Ovary (tissue), 10 donors: ENCODE measurements at places on chromosomes 5 and 9.

DNA sequence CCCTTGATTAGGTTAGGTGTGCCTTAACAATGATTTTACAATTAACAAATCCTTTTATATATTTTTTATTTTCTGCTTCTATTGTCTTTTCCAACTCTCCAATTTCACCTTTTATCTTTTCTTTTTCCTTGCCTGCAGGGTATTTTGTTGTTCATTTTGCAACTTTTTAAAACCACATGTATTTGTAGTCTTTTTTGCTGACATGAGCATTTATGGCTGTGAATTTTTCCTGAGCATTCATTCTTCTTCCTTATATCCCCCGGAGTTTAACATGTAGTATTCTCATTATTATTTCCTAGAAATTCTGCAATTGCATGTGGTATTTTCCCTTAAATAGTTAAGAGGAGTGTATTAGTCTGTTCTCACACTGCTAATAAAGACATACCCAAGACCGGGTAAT is 41.6 kb downstream of the FAM81B start:
- DNase-seq = no peak

GRCh38 chr9:118782790-118783463 is 586.3 kb downstream of the BRINP1 start:
- DNase-seq = no peak

DNA sequence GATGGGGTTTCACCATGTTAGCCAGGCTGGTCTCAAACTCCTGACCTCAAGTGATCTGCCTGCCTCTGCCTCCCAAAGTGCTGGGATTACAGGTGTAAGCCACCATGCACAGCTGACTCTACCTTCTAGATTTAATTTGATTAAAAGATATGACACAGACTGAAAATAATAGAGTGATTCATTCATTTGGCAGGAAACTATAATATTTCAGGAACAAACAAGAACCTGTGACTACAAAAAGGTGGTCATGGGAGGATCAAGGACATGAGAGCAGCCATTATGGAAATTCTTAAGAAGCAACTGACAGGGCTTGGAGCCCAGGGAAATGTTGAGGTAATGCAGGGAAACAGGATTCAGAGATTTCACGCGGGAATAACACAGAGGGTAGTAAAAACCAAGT is 265.5 kb upstream of the DAP start:
- DNase-seq = no peak

DNA sequence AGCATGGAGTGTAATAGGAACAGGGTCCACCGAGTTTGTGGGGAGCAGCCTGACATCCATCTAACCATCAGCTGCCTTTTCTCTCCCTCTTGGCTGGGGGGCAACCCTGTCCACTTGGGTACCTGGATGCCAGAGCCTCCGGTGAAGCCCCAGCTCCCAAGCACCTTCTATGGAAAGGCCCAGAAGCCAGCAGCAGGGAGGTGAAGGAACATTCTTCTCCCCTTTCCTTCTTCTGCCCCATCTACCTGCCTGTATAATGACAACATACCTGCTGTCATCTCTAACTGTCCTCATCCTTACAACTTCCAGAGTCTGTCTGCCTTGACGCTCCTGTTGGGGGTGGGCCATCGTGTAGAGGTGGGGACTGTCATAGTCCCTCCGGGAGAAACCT is 33.1 kb downstream of the THBS4 start:
- no peak for DNase-seq

GRCh38 chr5:94243612-94244011 is 374.8 kb downstream of the KIAA0825 start:
- no peak for DNase-seq

DNA sequence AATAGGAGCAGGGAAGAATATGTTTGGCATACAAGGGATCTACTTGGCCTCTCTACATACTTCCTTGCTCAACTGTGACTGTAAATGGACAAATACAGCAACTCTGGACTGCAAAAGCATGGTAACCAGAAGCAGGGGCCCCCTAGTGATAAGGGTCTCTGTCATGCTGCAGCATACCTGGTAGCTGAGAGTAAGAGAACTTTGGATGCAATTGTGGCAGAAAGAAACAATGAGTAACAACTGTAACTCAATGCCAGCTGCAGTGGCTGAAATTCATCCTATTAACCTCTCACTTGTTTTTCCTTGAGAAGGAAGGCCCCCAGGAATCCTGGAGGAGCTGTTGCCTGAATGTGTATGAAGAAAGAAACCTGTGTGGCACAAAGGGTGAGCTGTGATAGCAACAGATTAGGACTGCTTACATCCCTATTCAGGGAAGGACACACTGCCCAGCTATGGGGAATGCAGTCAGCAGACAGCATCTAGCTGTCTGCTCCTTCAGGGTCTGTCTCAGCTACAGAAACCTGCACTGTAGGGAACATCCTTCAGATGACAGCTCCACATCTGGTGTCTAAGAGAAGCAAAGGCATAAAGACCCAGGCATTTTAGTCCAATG is 468.1 kb upstream of the ACTBL2 start:
- DNase-seq = no peak

DNA sequence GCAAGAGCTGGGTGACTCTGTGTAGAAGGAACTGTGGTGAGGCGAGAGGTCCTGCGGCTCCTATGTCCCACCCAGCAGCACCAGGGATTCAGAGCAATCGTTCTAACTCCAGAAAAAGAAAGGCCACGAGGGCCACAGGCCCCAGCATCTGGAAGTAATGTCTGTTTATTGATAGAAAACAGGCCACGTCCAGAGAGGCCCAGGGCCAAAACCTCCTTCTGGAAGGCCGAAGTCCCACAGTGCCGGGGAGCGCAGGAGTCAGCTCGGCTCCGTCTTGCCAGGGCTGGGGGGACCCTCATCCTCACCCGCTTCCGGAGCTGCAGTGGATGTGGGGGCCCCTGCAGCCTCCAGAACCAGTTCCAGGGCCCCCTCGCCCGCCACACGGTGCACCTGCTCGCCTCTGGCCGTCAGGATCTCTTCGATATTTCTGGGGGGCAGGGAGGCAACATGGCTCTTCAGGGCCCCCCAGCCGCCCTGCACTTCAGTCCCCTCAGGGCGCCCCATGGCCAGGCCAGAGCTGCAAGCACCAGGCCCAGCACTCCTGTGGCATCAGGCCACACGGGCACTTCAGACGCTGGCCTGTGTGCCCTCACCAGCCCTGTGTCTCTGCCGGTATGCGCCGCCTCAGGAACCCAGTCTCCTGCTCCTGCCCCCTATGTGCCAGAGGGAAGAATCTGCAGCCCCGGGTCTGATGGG is 1.6 kb downstream of the DNLZ start:
- DNase-seq = no peak

GRCh38 chr5:166058660-166059059 is 2232.8 kb upstream of the WWC1 start:
- DNase-seq = no peak

DNA sequence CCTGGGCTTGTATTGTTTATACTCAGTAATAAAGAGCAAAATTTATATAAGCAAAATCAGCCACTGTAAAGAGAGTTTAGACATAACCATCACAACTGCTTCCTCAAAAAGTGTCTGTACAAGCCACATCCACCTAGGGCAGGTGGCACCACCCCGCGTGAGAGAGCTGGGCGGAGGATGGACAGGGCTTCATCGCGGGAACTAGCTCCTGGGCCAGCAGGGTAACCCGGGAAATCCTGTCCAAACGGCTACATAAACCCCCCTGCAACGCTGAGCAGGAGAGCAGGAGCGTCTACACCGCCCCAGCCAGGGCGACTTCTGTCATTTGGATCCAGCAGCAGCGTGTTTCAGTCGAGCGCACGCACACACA is 1.3 kb downstream of the SLC6A3 start:
- DNase-seq = no peak

DNA sequence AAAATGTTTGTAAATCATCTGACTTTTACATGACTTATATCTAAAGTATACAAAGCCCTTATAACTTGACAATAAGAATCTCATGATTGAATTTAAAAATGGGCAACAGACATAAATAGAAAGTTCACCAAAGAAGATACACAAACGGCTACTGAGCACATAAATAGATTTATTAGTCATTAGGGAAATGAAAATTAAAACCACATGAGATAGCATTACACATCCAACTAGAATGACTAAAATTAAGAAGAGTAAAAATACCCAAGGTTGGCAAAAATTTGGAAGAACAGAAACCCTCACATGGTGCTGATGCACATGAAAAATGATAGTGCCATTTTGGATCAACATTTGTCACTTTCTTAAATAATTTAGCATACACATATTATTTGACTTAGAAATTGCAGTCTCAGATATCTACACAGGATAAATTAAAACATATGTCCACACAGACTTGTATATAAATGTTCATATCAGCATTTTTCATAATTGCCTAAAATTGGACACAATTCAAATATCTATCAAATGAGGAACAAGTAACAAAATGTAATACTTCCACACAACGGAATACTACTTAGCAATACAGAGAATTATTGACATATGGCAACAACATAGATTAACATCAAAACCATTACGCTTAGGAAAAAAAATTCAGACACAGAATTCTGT is 359.1 kb upstream of the DAB2 start:
- DNase-seq = no peak

- DNase-seq = no peak
Measured at GRCh38 chr9:70322096-70322495, 63.3 kb downstream of the SMC5 start.

DNA sequence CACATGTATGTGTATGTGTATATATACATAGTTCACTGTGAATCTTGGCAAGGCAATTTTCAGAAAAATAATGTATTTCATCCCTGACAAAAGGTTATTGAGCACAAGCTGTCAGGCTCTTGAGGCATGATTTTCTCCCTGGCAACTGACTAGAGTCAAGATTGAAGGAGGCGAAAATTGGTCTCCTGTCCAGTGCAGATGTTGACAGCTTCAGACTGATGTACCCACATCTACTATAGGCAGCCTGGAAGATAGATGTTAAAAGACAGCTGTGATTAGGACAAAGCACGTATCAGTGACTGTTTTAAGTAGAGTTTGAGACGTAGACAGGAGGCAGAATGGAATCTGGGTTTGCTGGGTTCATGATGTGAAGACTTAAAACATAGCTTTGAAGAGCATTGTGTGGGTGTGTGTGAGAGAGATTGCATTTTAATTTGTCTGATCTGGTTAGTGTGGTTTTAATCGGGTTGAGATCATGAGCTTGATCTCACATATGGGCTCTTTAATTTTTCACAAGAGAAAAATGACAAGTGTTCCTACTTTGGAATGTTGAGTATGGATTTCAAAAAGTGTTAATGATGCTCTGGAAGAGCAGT is 39.1 kb downstream of the CTNNA1 start:
- DNase-seq = no peak

DNA sequence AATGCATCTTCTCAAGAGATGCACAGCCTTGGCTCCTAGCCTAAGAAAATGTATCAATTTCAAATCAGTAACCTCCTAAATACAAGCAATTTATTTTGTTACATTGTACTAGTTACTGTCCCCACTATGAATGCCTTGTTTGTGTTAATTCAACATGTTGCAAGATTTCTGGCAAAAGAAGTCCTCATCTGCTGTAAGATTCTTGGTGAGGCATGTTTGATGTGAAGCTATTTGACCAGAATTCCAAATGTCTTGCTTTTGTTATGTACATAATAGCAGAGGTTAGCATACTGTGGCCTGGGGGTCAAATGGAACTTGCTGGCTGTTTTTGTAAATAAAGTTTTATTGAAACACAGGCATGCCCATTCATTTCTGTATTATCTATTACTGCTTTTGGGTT is 1023.1 kb upstream of the WWC1 start:
- no peak for DNase-seq

DNA sequence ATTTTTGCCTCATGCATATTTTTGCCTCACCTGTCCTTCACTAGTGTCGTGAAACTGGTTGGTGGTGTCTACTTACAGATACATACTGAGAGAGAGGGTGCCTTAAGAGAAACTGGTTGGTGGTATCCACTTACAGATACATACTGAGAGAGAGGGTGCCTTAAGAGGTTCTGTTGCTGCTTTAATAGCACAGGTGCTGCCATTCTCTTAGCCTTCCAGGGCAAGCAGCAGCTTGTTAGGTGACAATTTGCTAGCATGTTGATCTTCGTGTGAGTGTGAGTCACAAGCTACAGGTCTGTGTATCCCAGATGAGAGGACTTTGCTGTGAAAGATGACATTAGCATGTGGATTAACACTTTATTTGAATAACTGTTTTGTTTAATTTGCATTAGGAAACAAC is 1.4 kb downstream of the PTTG1 start:
- no peak for DNase-seq

- DNase-seq = peak; percentile 70
Measured at GRCh38 chr9:109115931-109116526, 3.7 kb downstream of the TMEM245 start.

GRCh38 chr5:19497229-19497815 is 490.7 kb downstream of the CDH18 start:
- no peak for DNase-seq

DNA sequence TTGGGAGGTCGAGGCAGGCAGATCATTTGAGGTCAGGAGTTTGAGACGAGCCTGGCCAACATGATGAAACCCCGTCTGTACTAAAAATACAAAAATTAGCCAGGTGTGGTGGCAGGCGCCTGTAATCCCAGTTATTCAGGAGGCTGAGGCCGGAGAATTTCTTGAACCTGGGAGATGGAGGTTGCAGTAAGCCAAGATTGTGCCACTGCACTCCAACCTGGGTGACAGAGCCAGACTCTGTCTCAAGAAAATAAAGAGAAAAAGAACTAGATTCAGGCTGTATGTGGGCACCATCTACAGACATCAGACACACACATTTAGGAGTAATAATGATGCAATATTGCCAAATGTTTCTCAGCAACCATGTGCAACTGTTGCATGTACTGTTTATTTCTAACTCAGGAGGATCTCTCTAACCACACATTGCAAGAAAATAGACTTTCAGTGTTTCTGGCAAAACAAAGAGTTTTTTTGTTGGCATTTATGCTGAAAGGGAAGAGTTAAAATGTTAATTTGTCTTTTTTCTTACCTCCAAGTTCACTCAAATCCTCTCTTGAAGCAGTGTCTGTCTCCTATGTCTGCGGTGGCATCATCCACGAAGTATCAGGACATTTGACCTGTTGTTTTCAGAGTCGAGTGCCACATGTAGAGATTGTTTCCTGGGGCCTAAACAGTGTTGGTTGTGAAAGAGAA is 5.1 kb upstream of the ORM1 start:
- DNase-seq = no peak

GRCh38 chr5:135466178-135467050 is 14.3 kb upstream of the TIFAB start:
- DNase-seq = peak; percentile 67

DNA sequence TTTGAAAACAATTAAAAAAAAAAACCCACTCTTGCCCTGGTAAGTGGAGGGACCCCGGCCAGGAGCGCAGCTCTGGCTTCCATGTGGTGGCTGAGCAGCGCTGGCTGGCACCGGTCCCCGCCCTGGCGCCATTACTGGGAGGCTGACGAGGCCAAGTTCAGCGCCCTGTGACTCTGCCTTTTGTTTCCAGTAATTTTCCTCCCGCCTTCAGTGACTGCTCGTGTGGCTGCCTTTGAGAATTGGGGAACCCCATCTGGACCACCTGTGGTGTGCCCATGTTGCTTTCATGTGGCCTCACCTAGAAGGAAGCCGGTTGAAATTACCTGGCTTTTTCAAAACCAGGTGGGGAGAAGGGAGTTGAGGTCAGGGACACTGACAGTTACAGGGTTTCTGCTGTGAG is 136.1 kb downstream of the GAPVD1 start:
- no peak for DNase-seq

- no peak for DNase-seq
Measured at GRCh38 chr5:57414857-57415256, 67.8 kb downstream of the ACTBL2 start.
